ENCODE measurements at places on chromosomes 7 and 10.

- DNase-seq = no peak
Observed at GRCh38 chr7:12133865-12134264, 77.2 kb upstream of the TMEM106B start.

GRCh38 chr7:81672872-81673271 lies 97.0 kb downstream of the HGF start:
- DNase-seq = no peak

GRCh38 chr10:112839928-112840654 lies 110.0 kb upstream of the TCF7L2 start:
- DNase-seq = no peak

DNA sequence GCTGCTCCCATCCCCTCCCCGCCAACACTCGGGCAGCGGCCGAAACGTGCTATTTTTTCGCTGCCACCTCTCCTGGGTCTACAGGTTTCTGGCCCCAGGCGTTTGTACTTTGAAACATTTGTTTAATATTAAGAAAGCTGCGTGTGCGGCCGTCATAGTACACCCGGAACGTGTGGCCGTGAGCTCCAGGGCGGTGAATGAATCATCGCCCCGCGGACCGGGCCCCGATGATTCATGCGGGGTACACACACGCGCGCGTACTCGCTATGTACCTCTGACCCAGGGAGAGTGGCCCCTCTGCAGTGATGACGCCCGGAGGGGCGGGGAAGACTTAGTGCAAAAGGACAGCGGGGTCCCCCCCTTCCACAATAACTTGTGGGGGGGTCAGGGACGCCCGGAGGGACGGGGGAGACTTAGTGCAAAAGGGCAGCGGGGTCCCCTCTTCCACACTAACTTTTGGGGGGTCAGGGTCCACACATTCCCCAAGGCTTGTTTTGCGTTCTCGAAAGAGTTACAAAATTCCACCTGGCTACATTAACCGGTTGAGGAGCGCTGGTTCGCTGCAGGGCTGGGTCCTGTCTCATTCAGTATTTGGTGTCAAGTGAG lies 56.5 kb upstream of the PCGF5 start:
- peak; percentile 21 for DNase-seq

DNA sequence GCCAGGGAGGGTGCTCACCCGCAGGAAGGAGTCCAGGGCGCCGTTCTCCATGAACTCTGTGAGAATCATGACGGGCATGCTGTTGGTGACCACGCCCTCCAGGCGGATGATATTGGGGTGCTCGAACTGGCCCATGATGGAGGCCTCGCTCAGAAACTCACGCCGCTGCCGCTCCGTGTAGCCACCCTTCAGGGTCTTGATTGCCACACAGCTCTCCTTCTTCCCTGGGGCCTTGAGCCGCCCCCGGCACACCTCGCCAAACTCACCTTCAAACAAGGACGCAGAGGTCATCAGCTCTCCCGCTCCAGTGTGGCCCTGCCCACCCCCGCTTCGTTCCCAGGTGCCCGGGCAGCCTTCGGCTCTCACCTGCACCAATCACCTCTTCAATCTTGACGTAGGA lies 14.6 kb downstream of the EPHB4 start:
- no peak for DNase-seq

DNA sequence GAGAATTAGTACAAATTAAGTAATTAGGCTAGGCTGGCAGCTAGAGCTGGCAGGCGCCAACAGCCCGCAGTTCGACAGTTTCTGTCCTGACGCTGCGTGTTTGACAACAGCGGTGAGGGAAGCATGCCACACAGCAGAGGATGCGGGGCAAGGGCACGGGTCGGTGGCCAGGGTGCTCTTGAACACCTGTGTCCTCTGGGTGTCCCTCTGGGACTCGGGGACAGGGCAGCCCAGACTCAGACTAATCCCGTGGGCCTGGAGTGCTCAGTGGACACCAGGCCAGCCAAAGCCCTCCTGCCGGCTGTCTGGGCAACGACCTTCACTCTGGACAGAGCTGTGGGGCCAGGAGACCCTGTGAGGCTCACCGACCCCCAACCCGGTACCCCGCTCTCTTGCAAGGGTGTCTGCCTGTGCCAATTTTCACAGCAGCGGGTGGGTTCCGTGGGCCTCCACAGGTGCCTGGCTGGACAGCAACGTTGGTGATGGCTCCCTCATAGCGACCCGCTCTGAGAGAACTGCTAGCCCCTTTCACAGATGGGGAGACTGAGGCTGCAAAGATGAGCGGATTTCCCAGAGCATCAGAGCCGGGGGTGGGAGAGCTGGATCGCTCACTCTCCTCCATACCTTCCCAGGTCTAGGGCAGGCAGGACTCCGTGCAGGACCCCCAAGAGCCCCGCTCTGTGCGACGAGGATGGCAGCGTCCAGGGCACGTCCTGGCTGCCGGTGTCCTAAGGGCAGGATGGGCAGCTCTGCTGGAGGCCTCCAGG lies 48.5 kb downstream of the FOXL3 start:
- no peak for DNase-seq

DNA sequence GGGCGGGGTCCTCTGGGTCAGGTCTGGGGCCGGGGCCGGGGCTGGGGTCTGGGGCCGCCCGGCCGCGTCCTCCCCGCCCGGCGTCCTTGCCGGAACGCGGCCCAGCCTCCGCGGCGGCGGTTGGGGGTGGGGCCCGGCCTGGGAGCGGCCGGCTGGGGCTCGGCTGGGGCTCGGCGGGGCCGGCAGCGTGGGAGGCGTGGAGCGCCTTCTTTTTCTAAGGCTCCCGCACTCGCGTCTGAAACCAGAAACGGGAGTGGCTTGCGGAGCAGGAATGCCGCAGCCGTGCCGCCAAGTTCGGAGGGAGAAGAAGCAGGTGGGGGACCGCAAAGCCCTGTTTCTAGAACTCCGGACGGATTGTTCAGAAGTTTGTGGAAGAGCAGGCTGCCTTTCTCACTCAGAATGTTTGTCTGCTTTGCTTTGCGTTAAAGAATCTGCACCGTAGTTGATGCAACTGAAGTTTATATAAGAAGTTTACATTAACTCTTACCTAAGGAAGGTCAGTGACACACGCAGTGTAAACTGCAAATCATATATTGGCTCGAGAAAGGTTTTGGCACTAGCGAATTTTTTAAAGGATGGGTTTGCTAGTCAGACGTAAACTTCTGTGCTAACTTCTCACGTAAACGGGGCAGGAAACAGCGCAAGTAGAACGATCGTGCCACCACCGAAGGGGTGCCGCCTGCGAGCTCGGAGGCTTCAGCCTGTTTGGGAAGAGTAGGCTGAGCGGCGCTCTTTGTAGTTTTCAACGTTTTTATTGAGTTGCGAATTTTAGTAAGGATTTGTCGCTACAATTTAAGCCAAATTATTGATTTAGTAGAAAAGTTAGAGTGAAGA lies 729 bp downstream of the DNAJB6 start:
- DNase-seq = peak; percentile 73

DNA sequence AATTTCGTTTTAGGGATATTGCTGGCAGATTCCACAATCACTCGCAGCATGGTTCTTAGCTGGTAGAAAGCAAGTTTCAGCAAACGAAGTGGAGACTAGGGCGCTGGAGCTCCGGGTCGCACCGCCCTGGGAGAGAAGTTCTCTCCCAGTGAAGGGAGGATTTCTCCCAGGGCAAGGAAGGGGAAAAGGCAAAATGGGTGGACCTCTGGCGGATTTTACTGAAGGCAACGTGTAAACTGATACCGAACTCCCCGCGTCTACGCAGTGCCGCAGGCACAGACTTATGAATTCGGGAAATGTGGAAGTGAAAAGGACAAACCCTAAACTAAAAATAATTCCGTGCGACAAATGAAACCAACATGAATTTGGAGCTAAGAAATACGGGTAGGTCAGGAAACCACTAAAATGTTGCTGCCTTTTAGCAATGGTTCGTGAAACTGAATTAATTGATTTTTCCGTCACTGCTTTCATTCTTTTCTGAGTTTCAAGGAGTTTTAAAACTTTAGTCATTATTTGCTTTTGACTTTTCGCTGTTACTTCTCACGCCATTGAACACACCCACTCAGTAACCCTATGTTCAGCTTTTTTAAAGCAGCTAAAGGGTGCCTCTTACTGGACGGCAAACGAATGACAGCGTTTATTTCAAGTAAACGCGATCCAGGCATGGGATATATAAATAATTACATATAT lies at the start of gene MYOF:
Gene MYOF, minus strand, starts transcription at position 190 of the 690 bp plus-strand sequence. Its CDS starts 140 bp downstream, at position 50.
- DNase-seq = peak; percentile 34

GRCh38 chr10:119754085-119754484 lies 28.2 kb downstream of the INPP5F start:
- DNase-seq = no peak

DNA sequence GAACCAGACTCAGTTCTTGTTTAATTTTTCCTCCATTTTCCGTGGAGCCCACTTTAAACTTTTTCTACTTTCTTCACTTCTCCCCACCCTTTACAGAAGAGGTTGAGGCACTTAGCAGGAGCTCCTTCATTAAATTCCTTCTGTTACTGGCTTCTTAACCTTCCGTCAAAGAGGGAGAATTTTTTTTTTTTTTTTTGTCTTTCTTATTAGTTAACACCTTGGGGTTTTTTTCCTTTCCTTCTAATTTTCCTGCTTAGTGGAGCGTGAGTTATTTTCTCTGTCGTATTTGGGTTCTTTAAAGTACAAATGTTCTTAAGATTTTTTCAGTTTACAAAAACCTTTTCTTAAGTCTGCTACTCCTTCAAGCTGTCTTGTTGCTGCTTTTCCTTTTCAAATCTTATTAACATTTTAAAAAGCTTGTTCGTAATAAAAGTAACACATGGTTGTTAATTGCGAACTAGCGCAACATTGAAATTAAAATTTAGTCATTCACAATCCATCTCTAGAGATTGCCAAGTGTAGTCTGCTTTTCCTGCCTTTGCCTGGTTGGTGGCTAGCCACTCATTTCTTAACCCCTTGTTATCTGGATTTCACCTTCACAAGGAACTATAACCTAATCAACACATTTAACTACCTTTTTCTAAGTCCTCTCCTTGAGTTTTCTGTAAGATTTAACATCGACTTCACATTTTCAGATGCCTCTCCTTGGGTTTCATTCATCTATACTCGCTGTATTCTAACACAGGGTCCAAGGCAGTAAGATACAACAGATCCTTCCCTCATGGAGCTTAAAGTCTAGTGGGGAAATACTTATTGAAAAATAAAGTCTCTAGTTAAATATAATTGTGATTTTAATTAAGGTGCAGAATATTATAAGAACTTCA lies 2.0 kb downstream of the BMPR1A start:
- DNase-seq = no peak

DNA sequence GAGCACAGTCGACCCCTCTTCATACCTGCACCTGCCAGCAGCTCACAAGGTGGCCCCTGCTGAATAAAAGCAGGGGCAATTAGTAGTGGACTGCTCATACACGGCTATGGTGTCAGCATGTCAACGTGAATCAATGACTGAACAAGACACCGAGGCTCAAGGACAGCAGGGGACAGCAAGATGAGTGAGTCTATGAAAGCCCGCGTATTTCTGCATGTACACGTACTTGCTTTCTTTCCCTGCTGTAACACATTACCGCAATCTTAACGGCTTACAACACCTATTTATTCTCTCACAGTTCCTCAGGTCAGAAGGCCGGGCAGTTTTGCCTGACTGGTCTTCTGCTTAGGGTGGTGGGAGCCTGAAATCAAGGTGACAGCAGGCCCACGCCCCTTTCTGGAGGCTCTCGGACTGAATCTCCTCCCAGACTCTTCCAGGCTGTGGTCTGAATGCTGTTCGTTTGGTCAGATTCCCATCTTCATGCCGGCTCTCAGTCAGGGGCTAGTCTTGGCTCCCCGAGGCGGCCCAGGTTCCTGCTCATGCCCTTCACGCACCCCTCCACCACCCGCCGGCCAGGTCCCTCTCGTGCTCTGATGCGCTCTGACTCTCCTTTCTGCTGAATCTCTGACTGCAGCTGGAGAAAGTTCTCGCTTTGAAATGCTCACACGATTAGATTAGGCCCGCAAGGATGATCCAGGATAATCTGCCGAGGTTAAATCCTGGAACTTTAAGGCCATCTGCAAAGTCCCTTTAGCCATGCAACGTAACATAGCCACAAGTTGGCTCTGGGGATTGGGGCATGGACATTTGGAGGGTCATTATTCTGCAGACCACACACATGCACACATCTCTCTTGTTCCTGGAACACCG lies 7.8 kb upstream of the PPP2R2D start:
- no peak for DNase-seq

- no peak for DNase-seq
Observed at GRCh38 chr10:11444531-11445228, 166.8 kb downstream of the USP6NL start.

DNA sequence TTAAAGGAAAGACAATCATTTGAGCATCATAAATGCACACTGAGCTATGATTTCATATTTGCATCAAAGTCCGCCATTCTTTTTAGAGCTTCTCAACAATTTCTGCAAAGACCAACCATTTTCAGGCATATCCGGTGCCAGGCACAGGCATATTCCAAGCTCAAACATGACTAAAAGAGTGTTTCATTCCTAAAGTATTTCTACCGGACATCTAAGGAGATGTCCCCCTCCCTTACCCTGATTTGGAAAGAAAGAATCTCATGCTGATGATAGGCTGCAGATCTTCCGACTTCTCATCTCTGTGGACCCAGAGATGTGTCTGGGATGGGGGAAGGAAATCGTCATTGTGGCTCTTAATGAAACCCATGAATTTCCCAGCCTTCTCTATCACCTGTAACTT lies 600.5 kb upstream of the MGMT start:
- no peak for DNase-seq

- no peak for DNase-seq
Observed at GRCh38 chr7:27166531-27167505, 1.5 kb upstream of the HOXA9 start.

- DNase-seq = no peak
Observed at GRCh38 chr7:1610013-1610677, 40.3 kb upstream of the PSMG3 start.

GRCh38 chr10:71965623-71966022 lies 1.4 kb downstream of the CHST3 start:
- no peak for DNase-seq

GRCh38 chr7:112081778-112082177 lies 124.4 kb downstream of the DOCK4 start:
- DNase-seq = no peak

- DNase-seq = no peak
Observed at GRCh38 chr10:34078017-34078744, 736.9 kb downstream of the PARD3 start.

GRCh38 chr7:15866753-15867152 lies 180.3 kb upstream of the MEOX2 start:
- no peak for DNase-seq

DNA sequence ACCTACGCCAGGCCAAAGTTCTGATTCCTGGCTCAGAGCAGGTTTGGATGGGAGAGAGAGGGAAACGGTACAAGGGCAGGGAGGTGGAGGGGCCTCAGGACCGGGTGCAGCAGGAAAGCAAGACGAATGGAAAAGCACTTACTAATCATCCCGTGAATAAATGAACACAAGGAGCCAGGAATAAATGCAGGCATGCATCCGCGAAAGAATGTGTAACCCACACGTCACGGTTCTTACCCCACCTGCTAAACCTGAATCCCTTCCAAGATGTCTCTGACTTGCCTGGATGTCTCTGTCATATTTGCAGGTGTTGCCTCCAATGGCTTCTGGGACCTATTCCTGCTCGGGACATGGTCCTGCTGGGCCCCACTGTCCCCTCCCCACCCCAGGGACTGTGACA lies 335.2 kb upstream of the RNF32 start:
- no peak for DNase-seq

Measured in GM12892 (cell line).